Stimulated activated CD4-positive, alpha-beta T cell treated with anti-CD3 and anti-CD28 coated beads, Interleukin-2, amount 100 ng/mL, for 24 hours (primary cell): ENCODE measurements at places on chromosomes 1 and 21.

GRCh38 chr1:3016641-3017439, 4.4 kb upstream of the ACTRT2 start:
- no peak for DNase-seq

GRCh38 chr1:111736548-111737215, 2.5 kb downstream of the INKA2 start:
- DNase-seq: no peak

DNA sequence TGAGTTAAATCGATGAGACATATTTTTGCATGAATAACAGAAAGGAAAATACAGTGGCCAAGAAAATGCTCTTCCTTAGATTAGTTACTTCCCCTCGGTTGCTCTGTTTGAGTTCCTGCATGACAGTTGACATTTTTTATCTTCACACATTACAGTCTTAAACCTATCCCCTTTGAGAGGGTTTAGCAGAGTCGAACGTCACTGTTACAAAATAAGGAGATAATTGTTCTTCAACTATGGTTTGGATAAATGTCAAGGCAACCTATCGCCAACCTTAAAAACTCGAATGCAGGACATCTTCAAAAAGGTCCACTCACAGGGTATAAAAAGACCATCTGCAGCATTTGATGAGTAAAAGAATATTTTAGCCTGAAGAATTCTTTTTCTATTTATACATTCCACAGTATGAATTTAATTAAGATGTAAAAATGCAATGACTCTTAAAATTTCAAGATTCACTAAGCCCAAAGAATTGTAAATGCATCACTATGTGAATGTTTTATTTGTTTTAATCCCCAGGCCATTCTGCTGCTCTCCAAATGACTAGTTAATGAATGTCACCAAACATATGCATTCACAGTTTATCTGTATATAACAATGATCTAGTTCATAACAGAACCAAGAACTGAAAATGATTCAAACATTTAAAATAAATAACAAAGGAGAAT, 68.9 kb upstream of the COL11A1 start:
- DNase-seq: no peak

GRCh38 chr1:15128520-15129313, 24.8 kb upstream of the TMEM51 start:
- peak; percentile 82 for DNase-seq

GRCh38 chr1:174110053-174110452, 49.3 kb upstream of the RABGAP1L start:
- no peak for DNase-seq

DNA sequence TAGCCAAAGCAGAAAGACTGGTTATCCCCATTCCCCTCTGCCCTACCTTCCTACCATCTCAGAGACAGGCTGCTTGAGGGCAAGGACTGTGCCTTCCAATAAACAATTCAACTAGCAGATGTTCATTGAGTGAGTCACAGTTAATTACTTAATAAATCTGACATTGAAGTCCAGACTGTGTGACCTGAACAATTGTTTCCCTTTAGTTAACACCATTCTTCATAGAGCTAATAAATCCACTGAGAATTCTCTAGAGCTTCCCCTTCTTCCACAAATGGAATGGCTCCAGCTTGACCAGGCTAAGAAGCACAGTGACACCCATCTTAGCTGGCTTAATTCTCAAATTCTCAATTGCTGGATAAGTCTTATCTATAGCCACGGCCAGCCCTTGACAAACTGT, 61.9 kb upstream of the GJA5 start:
- no peak for DNase-seq

DNA sequence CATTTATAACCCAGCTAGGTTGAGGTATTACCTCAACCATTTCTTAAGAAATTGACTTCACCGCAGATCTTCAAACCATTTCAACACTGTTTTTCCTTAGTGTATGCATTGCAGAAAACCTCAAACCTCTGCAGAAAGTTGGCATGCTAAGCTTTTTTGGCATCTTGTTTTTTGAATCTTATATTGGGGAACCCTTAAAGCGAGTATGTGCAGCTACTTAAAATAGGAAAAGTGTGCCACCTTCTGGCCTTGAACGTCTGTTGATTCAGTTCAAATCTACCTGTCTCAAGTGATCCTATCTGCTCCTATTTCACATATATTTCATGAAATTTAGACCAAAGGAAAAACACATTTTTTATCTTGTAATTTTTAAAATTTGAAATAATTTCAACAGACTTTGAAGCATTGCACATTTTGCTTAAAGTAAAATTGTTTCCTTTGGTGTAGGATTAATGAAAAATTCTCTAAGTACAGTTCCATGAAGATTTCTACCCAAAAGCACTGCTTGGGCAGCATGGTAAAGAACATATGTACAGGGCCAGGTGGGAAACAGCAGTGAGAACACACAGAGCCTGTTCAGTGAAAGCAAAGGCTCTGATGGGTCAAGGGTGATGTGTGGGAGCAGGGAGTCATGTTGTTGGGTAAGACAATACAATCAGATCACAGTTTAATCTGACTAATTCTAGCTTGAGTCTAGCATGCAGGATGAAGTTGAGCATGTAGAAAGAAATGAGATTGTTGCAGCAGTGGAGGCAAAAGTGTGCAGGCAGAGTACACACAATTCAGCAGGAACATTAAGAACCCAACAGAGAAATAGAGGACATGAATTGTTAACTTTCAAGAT, 17.2 kb downstream of the HENMT1 start:
- DNase-seq: peak; percentile 54

- DNase-seq: no peak
These were observed 107.7 kb upstream of the CACYBP start for GRCh38 chr1:174892016-174892415.

DNA sequence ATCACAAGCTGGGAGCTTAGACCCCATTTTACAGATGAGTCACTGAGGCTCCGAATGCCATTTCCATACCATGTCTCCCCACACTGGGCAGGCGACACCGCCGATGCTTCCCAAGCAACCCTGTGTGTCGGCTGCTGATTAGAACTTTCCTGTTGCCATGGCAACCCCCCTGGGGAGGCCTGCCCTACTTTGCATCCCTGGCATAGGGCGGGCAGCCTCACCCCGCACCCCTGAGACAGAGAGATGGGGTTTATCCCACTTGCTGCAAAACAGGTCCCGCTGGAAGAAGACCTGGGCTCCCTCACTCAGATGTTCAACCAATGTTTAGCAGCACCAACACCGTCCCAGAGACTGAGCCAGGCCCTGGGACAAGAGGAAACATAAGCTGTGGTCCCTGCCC, 81.5 kb downstream of the CAMK2N1 start:
- DNase-seq: no peak

DNA sequence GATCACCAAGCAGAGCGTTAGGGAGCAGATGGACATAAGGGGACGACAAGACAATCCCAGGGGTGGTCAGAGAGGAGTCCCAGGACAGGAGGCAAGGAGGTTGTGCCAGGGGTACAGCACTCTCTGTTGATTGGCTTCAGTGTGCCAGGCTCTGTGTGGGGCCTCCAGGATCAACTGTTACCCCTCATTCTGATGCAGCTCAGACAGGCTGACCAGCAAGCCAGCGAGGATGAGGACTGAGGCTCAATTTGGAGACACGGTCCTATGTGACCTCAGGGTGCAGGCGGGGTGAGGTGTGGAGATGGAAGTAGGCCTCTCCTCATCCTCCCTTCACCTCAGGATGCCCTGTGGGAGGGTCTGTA, 4.0 kb downstream of the HYI start:
- no peak for DNase-seq
